ENCODE measurements at places on chromosomes 1 and 21.
A peak's percentile ranks its signal among the peaks of the same experiment; 100 is the strongest.

DNA sequence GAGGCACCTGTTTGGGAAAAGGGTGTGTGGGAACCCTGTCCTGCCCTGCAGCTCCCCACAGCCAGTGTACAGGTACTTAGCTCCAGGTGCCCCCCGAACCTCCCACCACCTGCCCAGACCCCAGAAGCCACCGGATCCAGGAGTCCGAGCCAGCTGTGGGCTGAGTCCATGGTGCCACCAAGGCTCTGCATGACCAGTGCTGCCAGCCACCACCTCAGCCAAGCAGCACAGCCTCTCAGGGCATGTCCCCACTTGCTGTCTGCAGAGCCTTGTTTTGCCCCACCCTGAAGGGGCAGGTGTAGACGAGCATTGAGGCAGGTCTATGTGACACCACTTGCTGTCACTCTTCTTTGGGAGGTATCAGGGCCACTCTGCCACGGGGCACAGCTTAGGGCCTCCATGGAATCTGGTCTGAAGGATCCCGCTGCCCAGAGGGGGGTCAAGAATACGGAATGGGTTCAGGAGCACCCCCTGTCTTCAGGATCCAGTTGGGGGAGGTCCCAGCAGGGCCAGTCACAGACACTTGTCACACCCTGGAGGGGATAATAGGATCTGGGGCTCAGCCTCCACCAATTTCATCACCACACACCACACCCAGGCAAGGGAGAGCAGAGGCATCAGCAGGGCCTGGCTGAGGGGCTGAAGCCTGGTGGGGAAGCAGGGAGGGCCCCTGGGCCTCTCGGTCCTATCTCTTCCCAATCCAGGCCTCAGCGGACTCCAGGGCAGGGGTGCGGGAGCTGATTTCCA lies 27.7 kb downstream of the ARHGEF19 start:
- no peak overlapping the region for H3K4me3 ChIP-seq
- no peaks in the 10 kb centered on the region for H3K4me1 ChIP-seq
- DNase-seq: no peak

DNA sequence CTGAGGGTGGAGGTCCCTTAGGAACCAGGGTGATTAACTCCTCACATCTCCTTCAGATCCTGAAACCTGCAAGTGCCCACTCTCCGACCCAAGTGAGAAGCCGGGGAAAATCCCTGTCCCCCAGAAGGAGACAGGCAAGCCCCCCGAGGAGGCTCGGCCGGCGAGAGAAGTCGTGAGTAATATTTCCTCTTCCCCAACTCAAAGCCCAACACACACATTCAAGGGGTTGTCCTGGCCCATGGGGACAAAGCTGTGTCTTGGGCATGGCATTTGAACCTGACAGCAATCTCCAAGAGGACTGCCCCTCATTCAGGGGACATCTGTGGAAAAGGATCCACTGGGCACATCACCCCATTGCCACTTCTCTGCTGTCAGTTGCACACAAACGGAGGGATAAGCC lies 23.6 kb downstream of the VASH2 start:
- no peak for DNase-seq
- H3K36me3 ChIP-seq: no peaks in the 10 kb centered on the region
- H3K27ac ChIP-seq: no peak overlapping the region
- H3K27me3 ChIP-seq: peaks cover 7% of the 10 kb centered on the region

DNA sequence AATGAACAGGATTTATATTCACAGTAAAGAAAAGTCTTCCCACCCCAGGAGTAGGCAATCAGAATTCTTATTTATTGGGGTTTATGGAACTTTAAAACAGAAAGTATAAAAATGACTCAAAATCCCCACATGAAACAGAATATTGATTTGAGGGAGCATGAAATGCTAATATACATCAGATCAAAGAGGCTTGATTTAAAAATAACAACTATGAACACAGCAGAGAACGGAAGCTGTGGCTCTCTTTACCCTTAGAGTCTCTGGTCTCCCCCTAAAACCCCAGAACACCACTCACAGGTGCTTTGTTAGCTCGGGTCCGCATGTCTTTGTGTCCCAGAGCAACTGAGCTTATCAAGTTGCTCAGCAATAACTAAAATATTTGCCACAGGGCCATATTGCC lies 31.2 kb upstream of the FASLG start:
- H3K4me1 ChIP-seq: peaks cover 47% of the 10 kb centered on the region
- peaks cover 8% of the 10 kb centered on the region for H3K27me3 ChIP-seq
- DNase-seq: no peak
- no peak overlapping the region for H3K27ac ChIP-seq
- no peak overlapping the region for H3K4me3 ChIP-seq
- no peaks in the 10 kb centered on the region for H3K36me3 ChIP-seq

- H3K4me3 ChIP-seq: no peak overlapping the region
- H3K27me3 ChIP-seq: peaks cover 11% of the 10 kb centered on the region
- DNase-seq: no peak
- H3K4me1 ChIP-seq: no peaks in the 10 kb centered on the region
- H3K36me3 ChIP-seq: no peaks in the 10 kb centered on the region
These were observed 44.6 kb downstream of the PDPN start for GRCh38 chr1:13628218-13628617.

DNA sequence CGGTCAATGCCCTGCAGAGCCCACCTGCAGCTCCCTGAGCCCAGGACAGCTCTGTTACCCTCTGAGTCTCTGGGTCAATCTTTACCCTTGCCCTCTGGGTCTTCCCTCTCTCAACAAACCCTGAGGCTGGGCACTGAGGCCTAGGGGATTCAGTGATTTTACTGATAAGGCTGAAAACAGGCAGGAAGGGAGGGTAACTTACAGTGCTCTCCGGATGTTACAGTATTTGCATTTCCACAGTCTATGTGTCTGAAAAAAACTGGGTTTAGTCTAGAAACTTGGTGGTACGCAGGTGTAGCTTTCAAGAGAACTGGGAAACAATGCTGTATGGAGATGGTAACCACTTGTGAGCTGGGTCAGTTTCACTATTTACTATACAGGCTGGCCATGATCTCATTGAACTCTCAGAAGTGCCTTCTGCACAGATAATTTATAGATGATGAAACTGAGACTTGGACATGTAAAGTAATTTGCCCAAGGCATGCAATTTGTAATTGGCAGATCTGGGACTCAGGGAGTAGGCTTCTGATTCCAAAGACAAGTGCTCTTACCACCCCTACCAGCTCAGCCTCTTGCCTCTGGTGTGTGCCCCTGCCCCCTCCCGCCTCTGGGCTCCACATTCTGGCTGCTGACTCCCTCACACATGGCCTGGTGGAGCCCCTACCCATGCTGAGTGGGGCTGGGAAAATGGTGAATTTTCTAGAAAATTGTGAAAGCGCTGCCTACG lies 48.8 kb downstream of the TENT5C start:
- no peak overlapping the region for H3K4me3 ChIP-seq
- no peaks in the 10 kb centered on the region for H3K36me3 ChIP-seq
- no peak for DNase-seq
- H3K4me1 ChIP-seq: peaks cover 78% of the 10 kb centered on the region

DNA sequence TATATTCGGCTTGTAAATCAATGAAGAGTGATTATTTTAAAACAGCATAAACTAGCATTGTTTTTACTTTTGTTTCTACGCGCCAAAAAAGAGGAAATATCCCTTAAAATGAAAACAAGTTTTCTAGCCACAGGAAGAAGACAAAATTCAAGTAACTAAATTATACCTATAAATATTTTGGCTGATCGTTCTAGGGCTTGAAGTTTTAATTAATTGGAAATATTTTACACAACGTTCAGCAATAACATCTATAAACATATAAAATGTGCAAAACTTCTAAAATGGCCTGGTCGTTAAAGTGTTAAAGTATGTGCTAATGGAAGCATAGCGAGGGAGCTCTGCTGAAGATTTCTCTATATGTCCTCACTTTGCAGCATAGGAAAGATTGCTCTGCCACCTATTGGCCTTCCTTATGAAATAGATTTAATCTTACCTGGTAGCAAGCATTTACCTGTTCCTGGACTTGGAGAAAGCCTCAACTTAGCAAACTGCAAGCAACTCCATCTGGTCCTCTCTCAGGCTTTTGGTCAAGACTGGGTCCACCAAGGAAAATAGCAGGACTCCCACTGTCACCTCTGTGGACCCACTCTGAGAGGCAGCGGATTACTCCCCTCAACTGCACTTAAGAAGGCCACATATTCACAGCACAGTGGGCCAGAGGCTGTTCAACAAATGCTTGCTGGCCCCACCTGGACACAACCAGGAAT lies 351.3 kb upstream of the RUNX1 start:
- H3K4me1 ChIP-seq: peaks cover 24% of the 10 kb centered on the region
- H3K4me3 ChIP-seq: no peak overlapping the region
- H3K27ac ChIP-seq: no peak overlapping the region

DNA sequence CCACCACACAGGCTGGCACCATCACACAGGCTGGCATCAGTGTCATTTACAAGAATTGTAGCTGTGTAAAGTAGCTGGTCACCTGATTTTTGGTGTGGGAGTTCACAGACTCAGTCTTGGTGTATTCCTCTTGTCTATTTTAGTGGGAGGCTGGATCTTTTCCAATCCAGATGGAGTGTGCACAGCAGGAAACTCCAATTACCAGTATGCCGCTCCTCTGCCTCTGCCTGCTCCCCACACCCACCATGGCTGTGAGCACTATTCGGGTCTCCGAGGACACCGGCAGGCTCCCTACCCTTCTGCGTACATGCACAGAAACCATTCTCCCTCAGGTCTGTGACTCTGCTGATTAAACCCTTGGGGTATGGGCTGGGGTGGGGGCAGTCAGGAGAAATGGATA lies 24.2 kb downstream of the TBX19 start:
- H3K27ac ChIP-seq: no peak overlapping the region
- no peak overlapping the region for H3K4me3 ChIP-seq
- no peaks in the 10 kb centered on the region for H3K4me1 ChIP-seq

DNA sequence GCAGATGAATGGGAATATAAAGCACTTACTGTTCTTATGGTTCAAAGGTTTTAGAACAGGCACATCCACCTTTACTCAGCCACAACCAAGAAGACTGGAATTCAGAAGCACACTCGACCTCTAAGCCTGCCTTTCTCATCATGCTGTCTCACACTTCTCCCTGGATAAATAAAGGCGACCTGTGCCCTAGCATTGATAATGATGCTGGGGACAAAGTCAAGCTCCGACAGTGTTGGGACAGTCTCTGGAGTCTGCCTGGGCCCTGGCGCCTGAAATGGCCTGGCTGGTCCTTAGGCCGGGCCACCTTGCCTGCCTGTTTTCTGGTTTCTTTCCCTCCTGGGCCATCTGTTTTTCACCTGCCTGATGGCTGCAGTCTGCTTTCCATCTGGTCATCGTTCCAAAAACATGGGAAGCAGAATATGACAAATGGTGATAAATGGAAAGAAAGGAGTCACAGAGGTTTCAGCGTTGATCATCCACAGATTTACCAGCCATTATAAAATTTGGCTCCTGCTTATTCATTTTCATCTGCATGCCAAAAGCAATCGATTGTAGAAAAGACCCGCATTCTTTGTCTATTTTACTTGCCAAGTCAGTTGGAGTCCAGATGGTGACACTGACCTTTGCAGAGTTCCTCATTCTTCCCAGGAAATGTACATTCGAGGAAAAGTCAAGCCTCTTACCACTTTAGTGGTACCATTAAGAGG lies 91.2 kb upstream of the KCNJ15 start:
- no peaks in the 10 kb centered on the region for H3K27me3 ChIP-seq
- no peaks in the 10 kb centered on the region for H3K36me3 ChIP-seq
- no peak overlapping the region for H3K27ac ChIP-seq
- no peak overlapping the region for H3K4me3 ChIP-seq

GRCh38 chr1:168235548-168235885 lies 9.7 kb downstream of the SFT2D2 start:
- peak overlapping the region; percentile 79 for H3K27ac ChIP-seq
- H3K36me3 ChIP-seq: peaks cover 64% of the 10 kb centered on the region
- H3K27me3 ChIP-seq: no peaks in the 10 kb centered on the region
- no peak for DNase-seq

DNA sequence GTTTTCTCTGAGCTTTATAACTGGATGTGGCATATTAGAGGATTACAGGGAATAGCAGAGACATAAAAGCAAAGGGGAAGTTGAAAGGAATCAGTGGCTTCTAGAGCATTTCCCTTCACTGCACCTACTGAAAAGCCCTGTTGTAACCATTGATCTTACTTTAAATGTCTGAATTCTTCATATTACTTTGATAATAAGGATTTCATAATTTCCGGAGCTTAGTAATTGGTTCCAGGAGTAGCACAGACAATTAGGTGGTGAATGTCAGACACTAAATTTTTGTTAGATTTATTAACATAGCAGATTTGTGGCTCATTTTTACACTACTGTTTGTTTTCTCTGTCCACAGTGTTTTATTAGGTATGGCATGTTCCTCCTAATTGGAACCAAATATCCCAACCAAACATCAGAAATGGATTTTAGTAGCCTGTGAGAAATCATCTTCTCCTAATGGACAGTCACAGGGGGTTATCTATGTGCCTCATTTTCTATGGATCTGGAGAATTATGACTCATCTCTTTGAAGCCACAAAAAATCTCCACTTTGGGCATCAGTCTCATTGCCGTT lies 100.5 kb downstream of the GIPC2 start:
- H3K4me3 ChIP-seq: no peak overlapping the region
- no peak for DNase-seq
- H3K27me3 ChIP-seq: no peaks in the 10 kb centered on the region
- no peaks in the 10 kb centered on the region for H3K36me3 ChIP-seq
- H3K27ac ChIP-seq: no peak overlapping the region
- peaks cover 16% of the 10 kb centered on the region for H3K4me1 ChIP-seq

DNA sequence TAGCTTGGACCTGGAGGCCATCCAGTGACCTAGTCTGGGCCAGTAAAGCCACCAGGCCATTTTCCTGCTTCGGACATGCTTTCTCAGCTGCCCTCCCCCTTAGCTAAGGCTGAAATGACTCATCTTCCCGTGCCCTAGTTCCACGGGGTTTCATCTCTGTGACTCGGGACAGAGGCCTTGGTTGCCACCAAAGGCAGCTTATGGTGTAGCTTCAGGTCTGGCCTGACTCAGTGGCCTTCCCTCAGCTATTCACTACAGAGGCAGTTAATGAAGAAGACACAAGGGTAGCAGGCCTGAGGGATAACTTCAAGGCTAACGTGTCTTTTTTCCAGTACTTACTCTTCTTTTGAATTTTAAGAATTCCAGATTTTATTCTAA lies 82.4 kb downstream of the PBX1 start:
- H3K27me3 ChIP-seq: no peaks in the 10 kb centered on the region
- no peak for DNase-seq
- H3K27ac ChIP-seq: no peak overlapping the region
- no peaks in the 10 kb centered on the region for H3K4me1 ChIP-seq

DNA sequence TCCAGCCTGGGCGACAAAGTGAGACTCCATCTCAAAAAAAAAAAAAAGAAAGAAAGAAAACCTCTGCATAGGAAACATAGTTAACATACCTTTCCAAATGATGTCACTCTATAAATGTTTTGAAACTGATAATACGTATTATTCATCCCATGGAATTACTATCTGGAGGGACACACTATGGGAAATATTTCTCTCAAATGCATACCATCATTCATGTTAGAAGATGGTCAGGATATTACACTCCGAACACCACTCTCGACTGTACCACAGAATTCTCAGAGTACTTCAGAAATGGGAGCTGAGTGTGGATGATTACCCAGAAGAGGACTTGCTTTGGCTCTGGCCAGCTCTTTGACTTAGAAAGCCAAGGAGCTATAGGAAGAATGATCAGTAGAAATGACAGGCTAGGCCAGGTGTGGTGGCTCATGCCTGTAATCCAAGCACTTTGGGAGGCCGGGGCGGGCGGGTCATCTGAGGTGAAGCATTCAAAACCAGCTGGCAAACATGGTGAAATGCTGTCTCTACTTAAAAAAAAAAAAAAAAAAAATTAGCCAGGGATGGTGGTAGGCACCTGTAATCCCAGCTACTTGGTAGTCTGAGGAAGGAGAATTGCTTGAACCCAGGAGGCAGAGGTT lies 5.2 kb upstream of the LIN28A start:
- peaks cover 28% of the 10 kb centered on the region for H3K27me3 ChIP-seq
- H3K4me1 ChIP-seq: peaks cover 15% of the 10 kb centered on the region
- no peak for DNase-seq
- no peak overlapping the region for H3K27ac ChIP-seq

Measured in activated CD4-positive, alpha-beta memory T cell treated with anti-CD3 and anti-CD28 coated beads for 36 hours (primary cell).